ENCODE measurements at places on chromosomes 2 and 18.

DNA sequence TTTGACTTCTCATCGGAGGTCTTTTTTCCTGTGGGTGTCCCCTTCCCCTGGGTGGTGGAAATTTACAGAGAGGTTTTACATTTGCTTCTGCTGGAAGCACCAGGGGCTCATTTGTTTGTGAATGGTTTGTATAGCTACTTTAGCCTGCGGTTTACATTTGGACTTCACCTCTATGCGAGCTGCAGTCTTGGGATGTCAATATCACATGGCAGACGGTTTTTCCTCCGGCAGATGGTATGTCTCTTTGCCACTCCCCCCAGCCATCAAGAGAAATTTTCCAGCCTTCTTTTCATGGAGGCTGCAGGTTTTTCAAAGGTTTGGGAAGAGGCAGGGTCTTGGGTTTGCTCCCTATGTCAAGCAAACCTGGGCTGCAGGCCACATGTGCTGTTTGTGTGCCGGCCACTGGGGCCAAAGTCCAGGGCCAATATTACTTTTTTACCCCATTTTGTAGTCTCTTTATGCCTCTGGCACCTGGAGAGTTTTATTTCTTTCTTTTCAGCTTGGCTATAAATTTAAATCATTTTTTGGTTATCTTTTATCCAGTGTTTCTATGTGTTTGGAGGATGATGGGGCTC is 23.9 kb upstream of the BOD1L2 start:
- DNase-seq = no peak

DNA sequence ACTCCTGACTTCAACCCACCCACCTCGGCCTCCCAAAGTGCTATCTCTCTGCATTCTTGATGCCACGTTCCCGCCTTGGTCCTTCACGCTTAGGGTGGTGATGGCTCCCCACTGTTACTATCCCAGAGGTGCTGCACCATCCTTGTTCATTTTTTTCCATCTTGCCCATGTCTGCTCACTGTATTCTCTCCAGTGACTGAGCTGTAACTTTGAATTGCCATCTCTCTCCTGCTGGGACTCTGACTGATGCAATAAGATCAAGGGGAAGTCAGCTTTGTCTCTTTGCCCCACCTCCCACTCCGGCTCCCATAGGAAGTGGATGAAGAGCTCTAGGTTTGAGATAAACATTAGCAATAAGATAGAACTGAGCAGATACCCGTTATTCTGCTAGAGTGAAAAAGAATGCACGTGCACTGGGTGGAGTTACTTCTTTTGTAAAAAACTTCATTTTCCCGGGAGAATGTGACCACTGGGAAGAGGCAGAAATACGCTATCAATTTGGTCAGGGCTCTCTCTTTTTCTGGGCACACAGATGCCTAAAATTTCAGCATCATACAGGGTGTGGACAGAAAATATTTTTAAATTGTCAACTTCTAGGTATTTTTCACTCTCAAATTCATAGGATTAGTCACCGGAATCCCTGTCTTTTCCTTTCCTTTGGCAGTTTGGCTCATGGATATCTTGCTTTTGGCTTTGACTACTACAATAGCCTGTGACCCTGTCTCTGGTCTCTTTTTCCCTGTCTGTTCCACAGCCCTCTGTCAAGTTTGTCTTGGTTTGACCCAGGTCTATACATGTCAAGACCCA is 105.4 kb downstream of the POLR1A start:
- DNase-seq = no peak

DNA sequence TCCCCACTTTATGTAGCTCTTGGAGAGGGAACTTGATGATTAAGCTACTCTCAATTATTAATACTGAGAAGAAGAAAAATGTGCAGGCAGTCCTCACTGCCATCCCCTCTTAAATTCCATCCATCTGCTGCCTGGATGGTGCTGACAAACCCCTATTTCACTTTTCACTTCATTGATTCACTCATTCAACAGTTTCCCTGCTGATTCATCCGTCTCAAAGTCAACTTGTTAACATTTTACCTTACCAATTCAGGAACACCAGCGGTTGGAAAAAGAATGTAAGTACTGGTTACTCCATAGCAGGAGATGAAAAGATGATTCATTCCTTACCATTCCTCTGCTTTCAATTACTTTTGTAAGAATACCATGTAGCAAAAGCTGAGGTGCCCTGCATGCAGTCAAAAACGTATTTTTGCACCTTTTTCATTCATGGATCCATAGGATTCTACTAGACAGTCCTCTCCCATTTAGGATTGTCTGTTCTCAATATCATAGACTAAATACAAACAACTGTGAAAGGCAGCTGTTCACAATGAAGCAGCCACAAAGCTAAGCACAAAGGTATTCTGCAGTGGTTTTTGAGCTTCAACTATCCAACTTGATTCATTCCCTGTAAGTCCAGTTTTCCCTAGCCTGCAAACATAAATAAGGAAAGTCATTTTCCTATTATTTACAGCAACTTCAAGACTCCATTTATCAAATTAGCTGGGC is 262.0 kb downstream of the MREG start:
- no peak for DNase-seq

DNA sequence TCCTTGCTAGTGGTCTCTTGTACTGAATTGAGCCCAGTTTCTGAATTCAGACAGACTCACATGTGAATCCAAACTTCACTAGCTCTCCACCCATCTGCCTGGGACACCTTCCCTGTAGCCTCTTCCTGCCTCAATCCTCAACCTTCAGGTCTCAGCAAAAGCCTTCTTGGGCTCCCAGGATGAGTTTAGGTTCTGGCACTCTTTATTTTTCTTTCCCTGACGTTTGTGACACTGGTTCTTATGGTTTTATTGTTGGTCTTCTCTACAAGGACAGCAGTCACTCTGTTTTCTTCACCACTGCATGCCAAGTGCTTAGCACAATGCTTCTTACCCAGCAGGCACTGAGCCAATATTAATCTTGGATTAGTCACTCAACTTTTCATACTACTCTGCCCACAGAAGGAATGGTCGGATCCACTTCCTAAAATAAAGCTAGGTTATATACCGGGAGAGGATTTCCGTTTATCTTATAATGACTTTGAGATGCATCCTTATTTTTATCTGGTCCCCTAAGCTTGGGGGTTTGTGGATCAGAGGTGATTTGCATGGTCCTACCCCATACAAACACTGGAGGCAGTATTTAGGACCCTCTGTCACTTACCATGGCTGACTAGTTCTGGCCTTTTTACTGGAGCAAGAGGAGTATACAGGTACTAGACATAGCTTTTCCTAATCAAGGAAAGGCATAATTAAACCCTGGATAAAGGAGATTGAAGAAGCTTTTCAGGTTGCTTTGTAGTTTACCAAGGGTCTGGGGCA is 186.3 kb downstream of the MYCN start:
- DNase-seq = no peak
